ENCODE measurements at places on chromosomes 3 and 15.
A peak's percentile ranks its signal among the peaks of the same experiment; 100 is the strongest.

- no peak for DNase-seq
Observed at GRCh38 chr15:35058534-35059054, 26.5 kb downstream of the NANOGP8 start.

DNA sequence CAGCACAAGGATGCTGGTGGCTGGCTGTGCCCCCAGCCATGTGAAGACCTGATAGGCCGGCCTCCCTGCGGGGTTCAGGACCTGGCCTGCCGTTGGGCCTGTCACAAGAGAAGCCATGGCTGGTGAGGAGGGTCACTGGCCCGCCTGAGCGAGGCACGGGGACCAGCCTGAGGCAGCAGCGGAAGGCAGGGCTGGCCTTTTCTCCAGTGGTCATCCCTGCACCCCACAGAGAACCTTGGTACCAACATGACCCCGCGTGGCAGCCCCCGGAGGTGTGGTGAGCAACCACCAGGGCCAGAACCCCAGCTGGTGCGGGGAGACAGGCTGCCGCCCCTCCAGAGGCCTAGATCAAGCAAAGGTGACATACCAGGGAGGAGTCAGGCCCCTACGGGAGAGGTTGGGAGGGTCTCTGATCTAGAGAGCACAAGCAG lies 134.1 kb upstream of the MEF2A start:
- DNase-seq: no peak

GRCh38 chr3:185504636-185505035 lies 5.8 kb upstream of the TMEM41A start:
- no peak for DNase-seq

- DNase-seq: no peak
Observed at GRCh38 chr3:49411535-49411967, 225 bp downstream of the RHOA start.

DNA sequence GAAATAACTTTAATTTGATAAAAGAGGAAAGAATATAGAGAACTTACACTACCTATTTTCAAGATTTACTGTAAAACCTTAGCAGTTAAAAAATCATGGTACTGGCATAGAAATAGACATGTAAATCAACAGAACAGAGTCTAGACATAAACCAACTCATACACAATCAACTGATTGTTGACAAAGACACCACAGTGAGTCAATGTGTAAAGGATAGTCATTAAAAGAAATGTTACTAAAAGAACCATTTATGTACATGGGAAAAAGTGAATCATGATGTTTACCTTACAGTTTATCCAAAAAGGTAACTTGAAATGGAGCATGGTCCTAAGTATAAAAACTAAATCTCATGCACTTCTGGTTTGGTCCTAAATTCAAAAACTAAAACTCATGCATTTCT lies 847.4 kb downstream of the IGSF11 start:
- DNase-seq: no peak

- no peak for DNase-seq
Observed at GRCh38 chr15:77386626-77387025, 33.3 kb downstream of the PEAK1 start.

DNA sequence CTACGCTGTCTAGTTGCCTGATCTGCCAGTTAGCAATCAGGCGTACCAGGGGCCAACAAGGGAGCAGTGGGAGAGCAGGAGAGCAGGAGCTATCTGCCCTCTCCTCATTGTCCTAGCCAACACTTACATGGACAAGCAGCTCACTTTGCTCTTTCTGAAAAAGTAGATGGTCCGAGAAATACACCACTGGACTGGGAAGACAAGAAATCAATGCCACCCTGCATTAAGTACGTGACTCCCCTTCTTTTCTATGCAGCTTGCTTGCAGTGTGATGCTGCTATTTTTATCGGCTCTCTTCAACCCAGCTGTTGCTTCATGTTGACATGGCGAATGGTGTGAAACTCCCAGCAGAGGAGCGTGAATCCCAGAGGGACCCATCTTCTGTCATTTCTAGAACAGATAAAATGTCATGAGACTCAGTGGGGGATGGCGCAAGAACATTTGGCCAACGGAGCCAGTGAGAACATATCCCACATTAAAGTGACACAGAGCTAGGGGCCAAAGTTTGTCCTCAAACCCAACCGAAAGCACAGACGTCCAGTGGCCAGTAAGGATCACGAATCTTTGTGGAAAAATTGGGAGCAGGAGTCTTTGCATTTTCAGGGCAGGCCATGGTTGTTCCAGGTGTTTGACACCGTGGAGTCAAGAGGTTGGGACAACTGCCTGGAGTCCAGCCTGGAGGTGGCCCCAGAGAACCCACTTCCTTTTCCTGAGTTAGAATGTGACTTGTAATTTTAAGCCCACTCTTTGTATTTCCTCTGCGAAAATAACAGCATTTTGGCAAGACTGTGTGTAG lies 53.7 kb upstream of the MEF2A start:
- peak; percentile 23 for DNase-seq

DNA sequence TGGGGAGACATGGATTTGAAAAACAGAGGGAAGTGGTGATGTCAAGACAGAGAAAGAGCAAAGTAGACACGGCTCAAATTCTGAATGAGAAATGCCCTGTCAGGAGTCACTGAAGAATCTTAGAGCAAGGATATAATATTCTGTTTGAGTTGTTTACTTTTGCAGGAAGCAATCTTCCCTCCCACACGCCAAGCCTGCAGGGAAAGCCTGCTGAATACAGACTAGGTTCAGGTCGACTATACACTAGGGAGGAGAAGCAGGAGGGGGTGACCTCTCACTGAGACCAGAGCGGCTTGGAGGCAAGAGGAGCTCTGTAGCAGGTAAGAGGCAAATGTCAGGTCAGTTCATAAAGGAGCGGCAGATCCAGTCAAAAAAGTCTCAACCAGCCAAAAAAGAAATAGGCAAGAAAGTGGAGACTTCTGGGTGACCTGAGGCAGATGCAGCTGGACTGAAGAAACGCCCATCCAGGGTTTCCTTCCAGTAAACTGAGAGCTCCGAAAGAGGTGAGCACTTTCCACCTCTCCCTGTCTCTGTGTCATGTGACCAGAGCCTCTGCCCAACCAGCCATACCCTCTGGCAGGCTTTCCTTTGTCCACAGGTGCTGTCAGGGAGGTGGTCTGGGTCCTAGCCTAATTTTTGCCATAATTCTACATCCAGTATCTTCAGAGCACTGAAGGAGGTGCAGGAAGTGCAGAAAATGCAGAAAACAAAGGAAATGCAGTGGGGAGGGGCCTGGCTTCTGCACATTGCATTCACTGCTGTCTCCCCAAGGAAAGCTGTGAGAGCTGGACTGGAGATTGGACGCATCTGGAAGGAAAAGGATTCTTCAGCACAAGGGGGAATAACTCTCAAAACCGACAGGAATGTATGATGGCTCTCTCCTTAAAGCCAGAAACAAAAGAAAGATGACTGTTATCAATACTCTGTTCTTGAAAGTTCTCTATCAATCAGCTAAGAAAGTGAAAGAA lies 37.8 kb upstream of the CTXND1 start:
- DNase-seq: no peak

GRCh38 chr3:32620611-32621310 lies 50.1 kb upstream of the DYNC1LI1 start:
- no peak for DNase-seq

DNA sequence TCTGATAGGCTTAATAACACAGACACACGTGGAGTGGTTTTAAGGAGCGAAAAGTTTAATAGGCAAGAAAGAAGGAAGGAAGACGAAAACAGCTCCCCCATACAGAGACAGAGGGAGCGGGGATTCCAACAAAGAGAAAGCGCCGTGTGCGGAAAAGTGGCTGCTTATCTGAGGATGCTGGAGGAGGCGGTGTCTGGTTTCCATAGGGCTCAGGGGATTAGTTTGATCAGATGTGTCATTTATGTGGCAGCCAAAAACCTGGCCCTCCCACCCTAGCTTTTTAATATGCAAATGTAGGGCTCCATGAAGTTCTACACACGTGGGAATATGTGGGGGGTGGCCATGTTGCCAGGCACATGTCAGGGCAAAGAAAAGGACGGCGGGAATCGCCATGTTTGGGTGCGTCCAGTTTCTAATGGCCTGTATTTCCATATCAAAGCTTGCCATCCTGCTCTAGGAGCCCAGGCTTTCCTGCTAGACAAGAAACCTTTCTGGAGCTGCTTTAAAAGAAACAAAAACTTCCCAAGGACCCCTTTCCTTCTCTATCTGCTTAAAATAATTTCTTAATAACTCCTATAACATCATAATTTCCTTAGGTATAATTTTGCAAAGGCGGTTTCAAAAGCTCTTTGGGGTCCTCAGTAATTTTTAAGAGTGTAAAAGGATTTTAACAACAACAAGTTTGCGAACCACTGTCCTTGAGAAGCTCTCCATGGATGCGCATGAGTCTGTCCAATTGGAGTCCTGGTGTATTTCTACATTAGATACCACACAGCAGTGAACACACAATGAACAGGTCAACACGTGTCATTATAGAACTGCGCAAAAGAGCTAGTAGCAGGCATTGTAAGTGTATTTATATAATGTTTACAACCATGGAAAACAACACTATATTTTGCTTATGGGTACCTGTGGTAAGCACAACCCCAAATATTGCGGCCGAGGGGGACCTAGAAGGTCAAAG lies 622 bp upstream of the ZNF589 start:
- no peak for DNase-seq

DNA sequence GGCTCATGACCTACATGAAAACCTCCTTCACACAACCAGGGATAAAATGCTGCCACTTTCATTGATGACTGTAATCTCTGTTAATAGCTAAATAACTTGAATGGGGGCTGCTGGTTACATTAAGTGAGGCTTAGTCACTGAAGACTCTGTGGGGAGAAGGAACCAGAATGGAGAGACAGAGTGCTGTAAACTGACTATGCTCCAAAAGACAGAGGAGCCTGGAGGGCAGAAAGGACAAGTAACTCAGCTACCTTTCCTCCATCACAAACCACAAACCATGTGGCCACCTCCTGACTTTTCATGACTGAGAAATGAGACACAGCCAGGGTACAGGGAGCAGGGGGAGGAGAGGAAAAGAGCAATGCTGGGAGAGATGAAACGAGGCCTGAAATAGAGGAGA lies 97.1 kb upstream of the TRIM42 start:
- no peak for DNase-seq

DNA sequence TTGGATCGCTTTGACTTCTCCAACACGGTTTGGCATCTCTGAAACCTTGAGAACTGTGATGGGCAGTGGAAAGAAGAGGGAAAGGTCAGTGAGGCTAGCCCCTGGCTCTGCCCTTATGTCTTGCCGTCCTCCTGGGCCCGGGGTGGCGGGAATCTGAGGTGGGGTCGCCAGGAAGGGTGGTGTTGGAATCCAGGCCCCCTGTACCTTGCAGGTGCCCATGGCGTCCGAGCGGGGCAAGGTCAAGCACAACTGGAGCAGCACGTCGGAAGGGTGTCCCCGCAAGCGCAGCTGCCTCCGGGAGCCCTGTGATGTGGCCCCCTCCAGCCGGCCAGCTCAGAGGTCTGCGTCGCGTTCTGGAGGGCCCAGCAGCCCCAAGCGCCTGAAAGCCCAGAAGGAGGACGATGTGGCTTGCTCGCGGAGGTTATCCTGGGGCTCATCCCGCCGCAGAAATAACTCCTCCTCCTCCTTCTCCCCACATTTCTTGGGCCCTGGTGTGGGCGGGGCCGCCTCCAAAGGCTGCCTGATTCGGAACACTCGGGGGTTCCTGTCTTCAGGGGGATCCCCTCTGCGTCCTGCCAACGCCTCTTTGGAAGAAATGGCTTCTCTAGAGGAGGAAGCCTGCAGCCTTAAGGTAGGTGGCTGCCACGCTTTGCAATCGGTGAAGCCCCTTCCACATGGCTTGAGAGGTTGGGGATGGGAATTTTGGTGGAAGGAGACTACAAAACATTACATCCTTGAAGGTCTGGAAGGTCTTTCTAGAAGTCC lies 907 bp downstream of the TATDN2 start:
- DNase-seq: peak; percentile 52

- no peak for DNase-seq
Observed at GRCh38 chr3:32544894-32545293, 25.8 kb downstream of the DYNC1LI1 start.

GRCh38 chr3:70507486-70507885 lies 195.0 kb upstream of the MDFIC2 start:
- no peak for DNase-seq

- DNase-seq: no peak
Observed at GRCh38 chr3:39139442-39139841, 13.9 kb downstream of the CSRNP1 start.

DNA sequence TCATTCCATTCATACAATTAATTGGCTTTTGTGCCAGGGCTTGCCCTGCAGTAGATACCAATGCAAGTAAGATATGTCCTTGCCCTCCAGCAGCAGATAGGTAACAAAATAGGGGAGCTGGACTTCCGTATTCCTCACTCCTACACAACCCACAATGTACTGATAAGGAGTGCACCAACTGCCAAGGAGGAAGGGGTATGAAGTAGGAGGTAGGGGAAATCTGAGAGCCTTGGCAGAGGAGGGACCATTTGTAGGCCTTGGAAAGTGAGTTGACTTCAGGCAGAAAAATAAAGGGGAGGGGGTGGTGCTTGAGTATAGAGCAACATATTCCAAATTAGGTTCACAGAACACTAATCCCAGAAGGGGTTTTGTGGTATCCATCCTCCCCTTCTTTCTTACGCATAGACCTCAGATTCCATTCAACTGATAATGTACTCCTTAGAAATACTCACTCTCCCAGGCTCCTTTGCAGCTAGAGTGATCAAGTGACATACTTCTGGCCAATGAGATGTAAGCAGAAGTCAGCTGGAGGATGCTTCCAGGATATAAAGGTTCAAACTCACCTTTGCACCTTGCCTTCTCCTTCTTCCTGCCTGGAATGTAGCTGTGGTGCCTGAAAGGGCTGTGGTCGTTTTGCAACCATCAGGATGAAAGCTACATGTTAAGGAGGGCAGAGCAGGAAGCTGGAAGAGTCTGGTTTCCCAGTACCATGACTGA lies 127.1 kb upstream of the SMAD3 start:
- no peak for DNase-seq

- no peak for DNase-seq
Observed at GRCh38 chr3:125594125-125594524, 1.2 kb downstream of the OSBPL11 start.

GRCh38 chr3:27880969-27881892 lies 159.1 kb upstream of the EOMES start:
- no peak for DNase-seq

DNA sequence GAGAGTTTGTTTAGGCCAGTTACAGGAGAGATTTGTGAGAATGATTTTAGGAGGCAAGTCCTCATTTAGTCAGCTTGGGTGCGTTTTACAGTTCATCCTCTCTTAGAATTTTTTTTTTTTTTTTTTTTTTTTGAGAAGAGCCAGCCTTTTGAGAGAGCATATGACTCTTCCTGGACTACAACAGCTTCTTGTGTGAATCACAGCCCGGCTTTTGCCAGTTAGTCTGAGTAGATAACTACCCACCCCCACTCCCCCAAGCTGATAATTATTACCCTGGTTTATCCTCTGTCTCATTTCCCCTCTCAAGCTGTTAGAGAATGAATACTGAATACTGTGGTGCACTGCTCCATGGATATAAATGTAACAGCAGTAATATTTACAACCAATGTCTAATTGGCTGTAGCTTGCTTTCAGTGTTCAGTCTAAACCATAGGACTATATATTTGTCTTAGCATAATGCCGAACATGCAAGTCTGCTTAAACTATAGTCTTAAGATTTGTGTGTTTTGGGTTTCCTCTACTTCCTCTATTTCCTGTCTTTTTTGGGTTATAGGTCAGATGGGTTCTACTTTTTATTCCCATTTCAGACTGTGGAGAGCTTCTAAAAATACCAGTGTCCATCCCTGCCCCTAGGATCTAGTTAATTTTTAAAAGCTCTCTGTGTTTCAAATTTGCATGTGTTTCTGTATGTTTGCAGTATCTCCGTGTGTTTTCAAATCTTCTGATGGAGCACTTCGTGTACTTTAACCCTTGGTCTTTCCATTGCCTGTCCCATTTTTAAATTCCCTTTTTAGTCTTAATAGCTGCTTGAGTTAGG lies 8.0 kb downstream of the CHD2 start:
- DNase-seq: peak; percentile 81

GRCh38 chr3:45912435-45912834 lies 26.1 kb downstream of the CCR9 start:
- no peak for DNase-seq

GRCh38 chr3:35393901-35394799 lies 245.2 kb upstream of the ARPP21 start:
- no peak for DNase-seq
